ENCODE measurements at places on chromosomes 11 and 22. TPM values are rescaled to one million over a fixed set of nuclear protein-coding genes. Genes with fewer than 3 reads are reported as not detected.

Gene SCUBE2
- total RNA-seq, result 1.6 TPM

Gene DGKZ
- 55.4 TPM for total RNA-seq

Gene APOL5
- not detected for total RNA-seq

Gene PHF21B
- 0.39 TPM for total RNA-seq

Gene CARD10
- 16.5 TPM for total RNA-seq

Gene TSGA10IP
- total RNA-seq, result not detected

Gene H19
- 32,797 TPM for total RNA-seq

Gene GGTLC3
- not detected for total RNA-seq

Measured in placental epithelial cell (primary cell).